ENCODE measurements at places on chromosomes 12 and 14.

- DNase-seq, result no peak
Measured at GRCh38 chr12:14731821-14732220, 35.4 kb upstream of the GUCY2C start.

- DNase-seq, result no peak
Measured at GRCh38 chr12:96375170-96375569, 25.1 kb downstream of the CDK17 start.

DNA sequence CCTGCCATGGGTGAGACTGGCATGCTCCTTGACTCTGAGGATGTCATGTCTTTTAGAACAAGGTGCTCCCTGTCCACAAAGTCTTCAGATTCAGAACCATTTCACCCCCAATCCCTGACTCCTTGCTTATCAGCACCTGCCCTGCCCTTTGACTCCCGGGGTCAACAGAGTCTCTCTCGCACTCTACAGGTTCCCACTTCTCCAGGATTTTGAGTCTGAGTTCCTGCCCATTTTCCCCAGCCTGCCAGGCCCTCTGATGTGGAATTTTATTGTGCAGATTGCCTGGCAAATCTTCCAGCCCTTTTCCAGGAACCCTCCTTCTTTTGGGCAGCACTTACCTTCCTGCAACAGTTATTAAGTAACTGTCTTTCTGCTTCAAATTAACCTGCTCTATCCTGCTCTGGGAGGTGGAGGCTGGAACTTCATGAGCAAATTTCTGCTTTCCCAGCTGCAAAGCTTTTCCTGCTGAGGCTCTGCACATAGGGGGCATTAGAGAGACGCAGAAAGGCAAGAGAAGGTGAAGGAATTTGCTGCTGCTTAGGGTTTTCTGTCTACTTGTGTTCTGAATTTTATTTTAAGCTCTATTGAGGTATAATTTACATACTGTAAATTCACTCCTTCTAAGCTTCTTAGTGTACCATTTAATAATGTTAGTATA lies 259.1 kb downstream of the PCNX1 start:
- no peak for DNase-seq

DNA sequence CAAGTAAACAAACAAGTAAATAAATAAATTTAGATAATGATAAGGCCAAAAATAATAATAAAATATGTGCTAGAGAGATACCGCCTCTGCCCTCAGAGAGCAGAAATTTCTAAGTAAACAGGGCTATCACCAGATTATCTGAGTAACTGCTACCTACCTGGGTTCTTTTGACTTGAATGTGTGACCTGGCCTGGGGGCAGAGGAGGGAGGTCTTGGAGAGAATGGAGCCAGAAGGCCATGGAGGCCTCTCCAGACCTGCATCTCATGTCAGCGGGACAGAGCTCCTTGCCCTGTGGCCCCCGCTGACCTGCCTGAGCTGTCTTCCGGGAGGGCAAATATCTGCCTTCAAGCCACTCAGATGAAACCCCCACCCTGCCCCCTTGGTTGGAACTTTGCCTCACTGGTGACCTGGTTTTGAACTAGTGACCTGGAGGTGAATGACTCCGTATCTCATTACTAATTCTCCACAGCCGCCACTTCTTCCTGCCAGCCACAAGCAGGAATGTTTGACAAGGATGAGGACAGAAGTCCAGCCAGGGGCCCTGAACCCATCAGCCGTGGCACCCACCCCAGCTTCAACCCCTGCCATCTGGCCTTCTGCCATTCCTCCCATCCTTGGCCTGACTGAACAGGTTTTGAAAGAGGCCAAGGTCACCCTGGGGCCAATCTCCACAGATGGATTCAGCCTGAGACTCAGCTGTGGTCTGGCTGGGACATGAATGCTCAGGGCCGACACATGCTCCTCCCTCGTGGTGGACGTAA lies 86.8 kb upstream of the PARP11 start:
- DNase-seq, result no peak

DNA sequence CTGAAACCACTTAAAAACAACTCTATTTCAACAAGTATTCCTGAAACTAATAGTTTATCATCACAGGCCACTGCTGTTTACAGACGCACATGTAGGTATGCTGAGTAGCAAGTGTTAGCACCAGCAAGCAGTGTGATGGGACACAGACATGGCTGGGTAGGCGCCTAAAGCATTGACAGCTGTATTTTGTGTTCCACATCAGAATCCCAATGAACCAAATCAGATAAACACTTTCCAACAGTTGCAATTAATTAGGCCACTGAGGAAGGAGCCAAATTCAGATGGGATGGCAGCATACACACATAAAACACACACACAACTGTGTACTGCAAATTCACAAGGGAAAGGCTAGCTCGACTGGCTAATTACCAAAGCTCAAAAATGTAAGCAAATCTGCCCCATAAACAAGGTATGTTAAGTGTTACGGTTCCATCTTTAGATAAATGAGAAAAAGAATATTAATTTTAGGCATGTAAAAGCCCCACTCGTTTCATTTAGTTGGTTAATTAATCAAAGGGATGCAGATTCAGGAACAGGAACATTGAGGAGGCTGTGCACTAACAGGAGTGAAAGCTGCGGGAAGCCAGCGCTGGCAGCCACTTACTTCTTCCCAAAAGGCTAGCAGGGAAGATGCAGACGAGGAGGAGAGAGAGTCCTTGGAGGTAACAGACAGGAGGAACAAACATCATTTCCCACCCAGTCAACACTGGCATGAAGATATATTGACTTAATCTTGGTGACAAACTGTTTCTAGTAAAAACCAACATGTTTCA lies 33.4 kb downstream of the AMN start:
- DNase-seq, result no peak

- no peak for DNase-seq
Measured at GRCh38 chr12:30417697-30418231, 277.9 kb downstream of the IPO8 start.

GRCh38 chr12:128842579-128842978 lies 10.7 kb upstream of the GLT1D1 start:
- DNase-seq, result no peak

DNA sequence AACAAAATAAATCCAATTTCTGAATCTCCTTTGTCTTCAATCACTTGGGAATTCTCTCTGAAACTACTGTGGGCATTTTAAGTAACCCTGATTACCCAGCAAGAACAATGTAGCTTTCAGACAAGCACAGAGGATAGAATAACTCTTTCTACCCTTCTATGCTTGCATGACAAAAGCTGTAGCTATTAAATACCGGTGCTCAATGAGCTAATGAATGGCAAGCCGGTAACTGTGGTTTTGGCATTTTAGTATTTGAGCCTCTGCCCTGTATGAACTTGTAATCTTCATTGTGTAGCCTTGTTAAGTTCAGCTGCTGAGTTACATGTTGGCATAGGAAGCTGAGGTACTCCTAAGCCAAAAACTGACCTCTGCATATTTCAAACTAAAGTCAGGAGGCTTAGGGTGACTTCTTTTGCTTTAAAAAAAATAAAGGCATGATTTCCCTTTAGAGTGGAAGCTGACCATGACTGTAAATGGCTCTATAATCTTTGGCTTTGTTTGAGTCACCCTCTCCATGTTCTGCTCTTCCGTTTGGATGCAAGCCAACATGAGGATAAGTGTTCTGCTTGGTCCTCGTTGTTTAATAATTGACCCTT lies 171.0 kb upstream of the HIF1A start:
- DNase-seq, result no peak

DNA sequence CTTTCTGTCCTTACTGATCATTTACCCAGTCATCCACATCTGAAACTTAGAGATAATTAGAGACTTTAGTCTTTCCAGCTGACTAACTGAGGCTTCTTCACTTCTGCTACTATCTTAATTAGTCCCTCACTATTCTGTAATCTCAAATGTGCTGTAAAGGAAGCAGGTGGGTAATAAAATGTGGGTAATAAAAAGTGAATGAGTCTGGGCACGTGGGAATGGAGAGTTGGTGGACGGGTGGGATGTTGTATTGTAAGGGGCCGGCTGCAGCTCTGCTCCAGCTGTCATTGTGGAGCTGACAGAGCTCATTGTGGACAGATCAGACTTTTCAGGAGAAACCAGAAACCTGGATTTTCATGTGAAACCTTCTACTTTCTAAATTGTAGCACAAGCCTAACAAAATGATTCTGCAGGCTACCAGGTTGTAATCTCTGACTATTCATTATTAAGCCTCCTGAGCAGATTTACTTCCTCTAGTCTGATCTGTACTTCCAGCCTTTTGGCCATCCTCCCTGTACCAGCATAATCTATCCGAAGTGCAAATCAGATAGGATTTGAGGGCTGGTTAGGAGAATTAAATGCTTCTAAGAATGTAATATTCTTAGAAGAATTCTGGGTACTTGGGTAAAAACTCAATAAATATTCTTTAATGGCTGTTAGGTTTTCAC lies 42.0 kb upstream of the BMAL2 start:
- DNase-seq, result no peak

DNA sequence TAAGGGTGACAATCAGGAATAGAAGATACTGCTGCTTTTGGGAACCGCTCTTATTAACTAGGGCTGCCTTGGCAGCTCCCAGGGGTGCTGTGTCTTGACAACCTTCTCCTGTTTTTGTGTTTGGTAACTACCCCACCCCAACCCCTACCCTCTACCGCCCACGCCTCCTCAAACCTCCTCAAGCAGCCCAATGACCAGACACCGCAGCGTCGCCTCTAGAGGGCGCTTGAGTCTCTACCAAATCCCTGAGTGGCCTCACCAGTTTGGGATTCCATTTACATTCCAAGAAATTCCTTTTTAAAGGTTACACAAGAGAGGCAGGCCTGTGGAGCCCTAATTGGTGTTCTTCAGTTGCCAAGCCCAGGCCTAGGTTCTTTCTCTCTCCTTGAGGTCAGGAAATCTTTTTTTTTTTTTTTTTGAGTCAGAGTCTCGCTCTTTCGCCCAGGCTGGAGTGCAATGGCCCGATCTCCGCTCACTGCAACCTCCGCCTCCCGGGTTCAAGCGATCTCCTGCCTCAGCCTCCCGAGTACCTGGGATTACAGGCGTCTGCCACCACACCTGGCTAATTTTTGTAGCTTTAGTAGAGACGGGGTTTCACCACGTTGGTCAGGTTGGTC lies 72.4 kb upstream of the USP44 start:
- peak; percentile 72 for DNase-seq

GRCh38 chr12:124605150-124605882 lies 37.9 kb upstream of the NCOR2 start:
- DNase-seq, result no peak

- no peak for DNase-seq
Measured at GRCh38 chr12:66467932-66468331, 165.6 kb downstream of the HELB start.

GRCh38 chr14:68734231-68734732 lies 58.6 kb downstream of the ZFP36L1 start:
- DNase-seq, result no peak

DNA sequence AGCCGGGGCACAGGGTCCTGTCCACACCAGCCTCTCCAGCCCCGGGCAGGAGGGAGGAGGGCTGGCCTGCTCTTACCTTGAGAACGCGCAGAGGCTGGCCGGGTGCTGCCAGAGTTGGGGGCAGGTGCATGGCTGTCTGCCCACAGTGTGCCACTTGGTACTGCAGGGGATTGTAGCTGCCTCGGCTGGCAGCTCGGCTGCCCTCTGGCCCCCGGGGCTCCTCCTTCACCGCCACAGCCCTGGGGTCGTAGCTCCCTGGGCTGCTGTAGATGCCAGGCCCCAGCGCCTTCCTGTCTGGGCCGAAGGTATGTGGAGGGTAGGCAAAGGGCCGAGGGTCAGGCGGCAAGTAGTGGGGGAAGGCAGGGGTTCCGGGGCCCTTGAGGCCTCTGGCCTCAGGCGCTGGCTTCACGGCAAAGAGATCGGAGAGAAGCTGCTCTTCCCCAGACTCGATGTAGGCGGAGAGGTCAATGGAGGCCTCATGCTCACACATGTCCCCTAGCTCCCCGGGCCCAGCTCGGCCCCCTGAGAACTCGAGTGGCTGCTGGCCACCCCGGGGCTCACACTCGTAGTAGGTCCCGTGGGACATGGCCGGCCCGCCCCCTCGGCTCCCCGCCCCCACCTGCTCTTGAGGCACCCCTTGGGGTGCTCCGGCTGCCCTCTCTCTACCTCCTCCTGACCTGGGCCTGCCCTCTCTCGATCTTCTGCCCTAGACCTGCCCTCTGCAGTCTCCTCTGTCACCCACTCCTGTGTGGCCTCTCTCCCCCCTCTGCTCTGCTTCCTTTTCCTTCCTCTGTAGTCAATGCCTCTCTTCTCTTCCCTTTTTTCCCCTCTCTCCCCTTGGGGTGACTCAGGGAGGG lies at the start of gene CEBPE:
TSS of gene CEBPE (minus strand) at position 750 of the 857 bp plus-strand sequence. CDS start at position 586, 164 bp downstream.
- no peak for DNase-seq

DNA sequence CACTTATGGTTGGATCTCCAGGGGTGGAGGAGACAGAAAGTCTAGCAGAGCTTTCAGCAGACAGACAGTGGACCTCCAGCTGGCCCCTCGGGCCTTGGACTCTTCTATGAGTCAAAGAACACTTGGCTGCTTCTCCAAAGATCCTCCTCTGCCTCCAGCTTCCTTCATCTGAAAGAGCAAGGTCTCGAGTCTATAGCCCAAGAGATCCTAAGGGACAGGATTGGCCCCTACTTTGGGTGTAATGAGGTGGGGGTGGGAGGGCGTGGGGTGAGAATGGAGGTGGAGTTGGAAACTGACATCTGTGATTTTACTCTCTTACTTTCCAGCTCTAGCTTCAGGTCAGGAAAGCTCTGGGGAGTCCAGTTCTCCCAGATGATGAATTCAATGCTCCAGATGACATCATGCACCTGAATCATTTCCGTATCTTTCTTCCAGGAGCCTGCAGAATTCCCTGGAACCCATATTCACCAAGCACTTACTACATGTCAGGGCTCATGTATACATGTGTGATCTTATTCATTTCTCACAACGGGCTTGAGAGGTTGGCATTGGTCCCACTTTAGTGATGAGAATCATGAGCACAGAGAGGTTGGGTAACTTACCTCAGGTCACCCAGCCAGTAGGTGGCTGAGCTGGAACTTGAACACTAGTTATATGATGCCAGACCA lies 10.2 kb upstream of the PGF start:
- no peak for DNase-seq

- no peak for DNase-seq
Measured at GRCh38 chr12:25914551-25914950, 43.9 kb upstream of the RASSF8 start.

- DNase-seq, result no peak
Measured at GRCh38 chr14:104869669-104870367, 4.8 kb downstream of the CEP170B start.

DNA sequence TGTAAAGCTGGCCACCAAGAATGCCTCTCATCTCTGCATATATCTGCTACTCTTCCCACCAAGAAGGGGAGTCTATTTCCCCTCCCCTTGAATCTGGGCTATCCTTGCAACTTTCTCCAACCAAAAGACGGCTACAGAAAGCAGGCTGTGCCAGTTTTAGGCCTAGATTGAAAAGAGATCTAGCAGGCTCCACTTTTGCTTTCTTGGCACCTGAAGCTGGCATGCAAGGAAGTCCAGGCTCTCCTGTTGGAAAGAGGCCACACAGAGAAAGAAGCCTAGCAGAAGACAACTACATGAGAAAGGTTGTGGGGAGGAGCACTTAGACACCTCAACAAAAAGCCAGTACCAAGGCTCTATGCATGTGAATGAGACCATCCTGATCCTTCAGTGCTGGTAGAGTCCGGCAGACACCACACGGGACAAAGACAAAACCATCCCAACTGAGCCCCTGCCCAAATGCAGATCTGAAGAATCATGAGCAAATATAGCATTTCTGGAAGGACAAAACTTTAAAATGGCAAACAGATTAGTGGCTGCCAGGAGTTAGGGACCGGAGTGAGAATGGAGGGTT lies 68.0 kb downstream of the SPPL3 start:
- no peak for DNase-seq
